ENCODE measurements at places on chromosomes 13 and 19.

DNA sequence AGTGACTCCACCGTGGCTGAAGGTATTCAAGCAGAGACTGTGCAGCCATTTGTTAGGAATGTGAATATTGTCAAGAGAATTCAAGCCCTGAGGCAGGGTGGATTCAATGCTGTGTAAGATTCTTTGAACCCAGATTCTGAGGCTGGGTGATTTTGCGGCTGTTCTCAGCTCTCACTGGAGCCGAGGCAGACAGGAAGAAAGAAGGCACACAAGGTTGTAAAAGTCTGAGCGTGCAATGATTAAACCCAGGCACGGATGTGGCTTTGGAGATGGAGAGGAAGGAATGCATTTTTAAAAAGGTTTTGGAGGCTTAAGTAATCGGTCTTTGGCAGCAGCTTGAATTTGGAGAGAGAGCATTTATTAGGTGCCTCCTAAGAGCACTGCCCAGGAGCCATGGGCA is 187.9 kb downstream of the KATNAL1 start:
- peak; percentile 40 for DNase-seq

- DNase-seq, result no peak
These were observed 23.5 kb downstream of the NFIC start for GRCh38 chr19:3389876-3390371.

DNA sequence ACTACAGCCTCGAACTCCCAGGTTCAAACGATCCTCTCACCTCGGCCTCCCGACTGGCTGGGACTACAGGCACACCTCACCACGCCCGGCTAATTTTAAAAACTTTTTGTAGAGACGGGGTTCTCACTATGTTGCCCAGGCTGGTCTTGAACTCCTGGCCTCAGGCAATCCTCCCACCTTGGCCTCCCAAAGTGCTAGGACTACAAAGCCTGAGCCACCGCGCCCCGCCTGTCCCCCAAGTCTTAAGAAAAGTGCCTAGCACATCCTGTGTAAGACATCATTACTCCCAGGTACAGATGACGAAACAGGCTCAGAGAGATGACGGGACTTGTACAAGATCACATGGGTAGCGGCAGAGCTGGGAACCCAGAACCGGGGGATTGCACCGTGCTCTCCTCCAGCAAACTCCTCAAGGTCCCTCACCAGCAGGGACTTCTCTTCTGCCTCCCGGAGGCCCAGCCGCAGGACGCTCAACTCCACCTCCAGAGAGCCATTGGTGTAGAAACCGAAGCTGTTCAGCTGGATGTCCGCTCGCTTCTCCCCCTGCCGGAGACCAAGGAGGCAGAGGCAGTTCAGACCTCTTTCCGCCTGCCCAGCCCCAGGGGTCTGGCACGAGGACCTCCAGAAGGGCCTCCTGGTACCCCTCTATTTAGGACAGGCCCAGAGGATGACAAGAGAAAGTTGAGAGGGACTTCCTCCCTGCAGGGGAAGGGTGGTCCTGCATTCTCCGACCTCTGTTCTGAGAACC is 1.0 kb downstream of the GPR108 start:
- DNase-seq, result peak; percentile 69

- DNase-seq, result no peak
These were observed 4.0 kb upstream of the IRGC start for GRCh38 chr19:43711751-43712355.

DNA sequence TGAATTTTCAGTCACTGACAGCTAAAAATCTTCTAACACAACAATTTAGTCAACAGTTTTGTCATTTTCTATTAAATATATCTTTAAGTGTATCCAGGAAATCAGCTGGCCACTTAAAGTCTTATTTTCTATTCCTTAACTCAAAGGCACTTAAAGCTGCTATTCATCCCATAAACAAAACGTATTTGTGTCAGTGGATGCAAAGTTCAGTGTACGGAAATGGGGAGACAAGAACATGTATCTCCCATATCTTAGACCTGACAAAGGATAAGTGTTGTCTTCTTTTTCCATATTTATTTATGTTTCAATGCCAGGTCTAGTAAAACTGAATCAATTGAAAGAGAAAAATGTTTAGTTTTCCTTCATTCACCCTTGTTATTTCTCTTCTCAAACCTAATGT is 409.8 kb upstream of the KLHL1 start:
- DNase-seq, result no peak

GRCh38 chr19:13078897-13079541 is 23.6 kb downstream of the LYL1 start:
- no peak for DNase-seq

GRCh38 chr13:98007001-98007400 is 53.5 kb downstream of the IPO5 start:
- DNase-seq, result no peak

DNA sequence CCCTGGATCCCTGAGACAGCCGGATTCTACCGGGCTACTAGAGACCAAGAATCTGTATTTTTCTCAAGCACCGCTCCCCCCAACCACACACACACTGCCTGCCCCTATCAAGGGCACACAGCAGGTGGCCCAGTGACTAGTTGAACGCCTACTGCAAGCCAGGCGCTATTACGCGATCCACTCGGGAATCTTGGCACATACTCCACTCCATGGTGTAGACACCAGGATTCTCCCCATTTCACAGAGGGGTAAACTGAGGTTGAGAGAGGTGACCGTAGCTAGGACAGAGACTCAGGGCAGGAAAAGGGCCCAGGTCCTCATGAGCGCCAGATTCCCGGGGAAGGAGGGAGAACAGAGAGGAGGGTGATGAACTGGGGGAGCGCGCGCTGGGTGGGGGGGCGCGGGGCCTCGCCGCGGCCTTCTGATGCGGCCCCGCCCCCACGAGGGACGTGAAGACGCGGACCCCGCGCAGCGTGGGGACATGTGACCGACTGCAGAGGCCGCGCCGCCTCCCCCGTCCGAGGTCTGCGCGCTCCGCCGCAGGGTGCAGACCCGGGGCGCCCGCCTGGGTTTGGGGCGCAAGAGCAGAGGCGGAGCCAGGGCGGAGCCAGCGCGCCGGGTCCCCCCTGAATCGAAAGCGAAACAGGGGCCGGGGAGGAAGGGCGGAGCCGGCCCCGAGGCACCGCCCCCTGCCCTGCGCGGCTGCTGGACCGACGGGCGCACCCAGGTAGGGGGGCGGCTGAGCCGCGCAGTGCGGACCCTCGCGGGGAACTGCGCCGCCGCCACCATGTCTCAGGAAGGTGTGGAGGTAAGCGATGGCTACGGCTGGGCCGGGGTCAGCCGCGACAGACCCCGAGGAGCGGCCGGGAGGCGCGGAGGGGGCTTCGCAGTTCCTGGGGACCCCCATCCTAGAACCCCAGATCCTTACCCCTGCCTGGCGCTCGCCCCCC is at the start of gene SHFL:
SHFL (plus strand) TSS at position 677 of the 950 bp plus-strand sequence; CDS start at position 788, 111 bp downstream.
- peak; percentile 82 for DNase-seq

All from CD4-positive, alpha-beta memory T cell (primary cell).